ENCODE measurements at places on chromosomes 1 and 21. TPM values are rescaled to one million over a fixed set of nuclear protein-coding genes. Genes with fewer than 3 reads are reported as not detected.

- H3K27ac ChIP-seq = no peak overlapping the region
- no peaks in the 10 kb centered on the region for H3K4me1 ChIP-seq
- no peaks in the 10 kb centered on the region for H3K27me3 ChIP-seq
- DNase-seq = no peak
Measured at GRCh38 chr1:187634940-187635339, 806.2 kb downstream of the PLA2G4A start.

FCER1G gene
- total RNA-seq = 1.3 TPM

SPRR2G gene
- total RNA-seq = not detected

CRTC2 gene
- 63.6 TPM for total RNA-seq

DNA sequence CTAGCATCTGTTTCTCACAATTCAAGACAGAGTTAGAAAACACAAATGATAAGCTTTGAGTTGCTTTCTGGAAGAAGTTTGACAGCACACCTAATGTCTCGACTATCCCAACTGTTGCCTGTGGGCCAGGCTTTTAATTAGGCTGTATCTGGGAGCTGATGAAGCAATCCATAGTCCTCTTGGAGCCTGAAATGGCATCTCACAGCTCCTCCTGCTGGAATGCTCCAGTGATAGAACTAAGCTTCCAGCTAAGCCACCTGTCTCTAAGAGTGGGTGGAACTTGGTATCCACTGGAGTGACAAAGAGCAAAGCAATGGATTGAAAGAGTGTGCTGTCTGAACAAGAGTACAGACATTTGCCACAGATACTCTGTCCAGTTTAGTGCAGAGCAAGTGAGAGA, 605.3 kb upstream of the NR5A2 start:
- no peak overlapping the region for H3K27ac ChIP-seq
- H3K4me3 ChIP-seq = no peak overlapping the region
- no peak for DNase-seq
- no peaks in the 10 kb centered on the region for H3K27me3 ChIP-seq

BEND5 gene
- not detected for total RNA-seq

GRCh38 chr1:152170287-152170905, 11.4 kb upstream of the RPTN start:
- H3K27me3 ChIP-seq = no peaks in the 10 kb centered on the region
- H3K27ac ChIP-seq = no peak overlapping the region
- peaks cover 45% of the 10 kb centered on the region for H3K4me1 ChIP-seq
- H3K36me3 ChIP-seq = no peaks in the 10 kb centered on the region
- DNase-seq = no peak

- DNase-seq = no peak
- H3K4me1 ChIP-seq = no peaks in the 10 kb centered on the region
- H3K27ac ChIP-seq = no peak overlapping the region
- H3K36me3 ChIP-seq = no peaks in the 10 kb centered on the region
Measured at GRCh38 chr1:23838401-23838866, 13.2 kb upstream of the HMGCL start.

CIART gene
- 16.6 TPM for total RNA-seq

DNA sequence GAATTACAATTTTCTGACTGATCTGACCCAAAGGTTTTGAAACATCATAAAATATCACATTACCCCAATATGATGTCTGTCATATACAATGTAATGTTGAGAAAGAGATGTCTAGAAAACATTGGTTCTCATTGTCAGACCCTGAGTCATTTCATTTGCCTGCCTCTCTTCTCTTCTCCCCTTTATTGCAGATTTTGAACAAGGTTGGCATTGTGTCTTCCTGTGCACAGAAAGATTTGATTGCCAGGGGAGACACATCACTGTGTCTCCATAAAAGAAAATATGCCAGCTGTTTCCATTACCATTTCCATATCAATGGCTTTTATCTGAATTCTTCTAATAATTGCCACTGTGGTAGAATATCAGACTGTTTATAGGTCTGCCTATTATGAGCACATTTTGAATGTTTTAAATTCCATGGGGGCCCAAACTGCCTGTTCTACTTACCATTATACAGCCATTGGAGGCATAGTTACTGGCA, 65.6 kb downstream of the IFI44 start:
- no peak for DNase-seq
- H3K36me3 ChIP-seq = no peaks in the 10 kb centered on the region
- H3K27ac ChIP-seq = no peak overlapping the region
- H3K4me1 ChIP-seq = no peaks in the 10 kb centered on the region
- no peaks in the 10 kb centered on the region for H3K27me3 ChIP-seq
- H3K4me3 ChIP-seq = no peak overlapping the region

GRCh38 chr21:41269535-41269934, 47.1 kb upstream of the FAM3B start:
- H3K36me3 ChIP-seq = no peaks in the 10 kb centered on the region
- DNase-seq = no peak

- no peak for DNase-seq
- no peaks in the 10 kb centered on the region for H3K36me3 ChIP-seq
- no peaks in the 10 kb centered on the region for H3K4me1 ChIP-seq
- H3K27me3 ChIP-seq = no peaks in the 10 kb centered on the region
- H3K4me3 ChIP-seq = no peak overlapping the region
Measured at GRCh38 chr21:44758781-44759627, 42.6 kb downstream of the UBE2G2 start.

DMRTA2 gene
- not detected for total RNA-seq

GRCh38 chr1:26158271-26158907, 490 bp upstream of the FAM110D start:
- H3K4me3 ChIP-seq = no peak overlapping the region
- peaks cover 18% of the 10 kb centered on the region for H3K27me3 ChIP-seq
- no peak overlapping the region for H3K27ac ChIP-seq
- H3K4me1 ChIP-seq = no peaks in the 10 kb centered on the region
- DNase-seq = no peak

DNA sequence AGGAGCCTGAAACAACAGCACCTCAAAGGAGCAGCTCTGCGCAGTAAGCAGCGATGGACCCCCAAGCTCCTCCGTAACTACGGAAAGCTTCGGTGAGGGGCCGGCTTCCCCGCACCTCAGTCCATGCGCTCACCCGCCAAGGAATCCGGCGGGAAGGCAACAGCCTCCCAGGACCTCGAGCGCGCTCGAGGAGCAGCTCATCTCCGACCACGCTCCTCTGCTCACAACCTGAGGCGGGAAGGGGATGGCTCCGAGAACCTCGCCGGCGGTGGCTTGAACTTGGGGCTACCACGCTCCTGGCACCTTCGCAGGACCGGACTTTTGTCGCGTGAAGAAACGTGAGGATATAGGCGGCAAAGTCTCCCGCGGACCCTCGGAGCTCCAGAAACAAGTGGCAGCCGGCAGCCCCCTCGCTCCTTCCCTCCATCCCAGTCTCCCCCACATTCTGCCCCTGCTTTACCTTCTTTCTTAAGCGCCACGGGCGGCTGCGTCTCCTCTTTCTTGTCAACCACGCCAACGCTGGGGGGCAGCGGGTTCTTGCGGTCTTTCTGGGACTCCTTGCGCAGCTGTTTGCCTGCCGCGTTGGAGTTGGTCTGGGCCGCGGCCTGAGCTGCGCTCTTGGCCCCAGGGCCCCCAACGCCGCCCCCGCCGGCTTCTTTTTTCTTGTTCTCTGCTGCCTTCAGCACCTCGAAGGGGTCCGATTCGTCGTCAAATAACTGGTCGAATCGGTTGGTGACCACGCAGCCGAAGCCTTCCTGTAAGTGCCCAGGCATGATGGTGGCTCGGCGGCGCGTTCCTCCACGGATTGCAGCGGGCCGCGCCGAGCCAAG, 459 bp downstream of the SERBP1 start:
- no peak for DNase-seq
- H3K27ac ChIP-seq = peak overlapping the region; percentile 88
- no peaks in the 10 kb centered on the region for H3K27me3 ChIP-seq
- peaks cover 42% of the 10 kb centered on the region for H3K36me3 ChIP-seq
- H3K4me3 ChIP-seq = peak overlapping the region; percentile 78
- peaks cover 34% of the 10 kb centered on the region for H3K4me1 ChIP-seq

GRCh38 chr1:109985247-109986053, 885 bp downstream of the AHCYL1 start:
- no peak for DNase-seq
- H3K27ac ChIP-seq = peak overlapping the region; percentile 59
- H3K4me3 ChIP-seq = peak overlapping the region; percentile 87
- peaks cover 37% of the 10 kb centered on the region for H3K36me3 ChIP-seq

OR14K1 gene
- not detected for total RNA-seq

- no peak overlapping the region for H3K4me3 ChIP-seq
- no peak overlapping the region for H3K27ac ChIP-seq
- no peaks in the 10 kb centered on the region for H3K36me3 ChIP-seq
- DNase-seq = no peak
- H3K27me3 ChIP-seq = no peaks in the 10 kb centered on the region
- H3K4me1 ChIP-seq = no peaks in the 10 kb centered on the region
Measured at GRCh38 chr1:20727746-20728316, 4.7 kb downstream of the SH2D5 start.

- no peak for DNase-seq
- no peaks in the 10 kb centered on the region for H3K36me3 ChIP-seq
- no peak overlapping the region for H3K4me3 ChIP-seq
- no peaks in the 10 kb centered on the region for H3K4me1 ChIP-seq
Measured at GRCh38 chr21:29419422-29419821, 120.7 kb downstream of the BACH1 start.

DNA sequence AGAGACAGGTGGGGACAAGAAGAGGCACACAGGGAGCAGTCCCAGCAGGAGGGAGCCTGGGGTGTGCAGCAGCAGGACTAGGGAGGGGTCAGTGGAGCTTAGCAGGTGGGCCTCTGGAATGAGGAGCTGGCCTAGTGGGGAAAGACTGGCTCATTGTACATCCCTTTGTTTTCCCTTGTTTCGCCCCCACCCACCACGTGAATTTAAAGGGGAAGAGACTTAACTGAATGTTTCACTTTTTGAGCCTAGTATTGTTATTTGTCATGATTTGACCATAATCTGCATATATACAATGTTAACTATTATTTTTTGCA, 181.7 kb downstream of the DHRS3 start:
- DNase-seq = no peak
- H3K27me3 ChIP-seq = no peaks in the 10 kb centered on the region

GRCh38 chr1:47812904-47813514, 184.2 kb downstream of the TRABD2B start:
- H3K27me3 ChIP-seq = peaks cover 5% of the 10 kb centered on the region
- H3K36me3 ChIP-seq = no peaks in the 10 kb centered on the region
- DNase-seq = no peak
- H3K27ac ChIP-seq = no peak overlapping the region
- peaks cover 23% of the 10 kb centered on the region for H3K4me1 ChIP-seq

Measured in PC-9 (cell line).